ENCODE measurements at places on chromosomes 13 and 19. TPM values are rescaled to one million over a fixed set of nuclear protein-coding genes. Genes with fewer than 3 reads are reported as not detected.

SIGLEC5 gene
- not detected for total RNA-seq

C1QTNF9 gene
- total RNA-seq: not detected

DNA sequence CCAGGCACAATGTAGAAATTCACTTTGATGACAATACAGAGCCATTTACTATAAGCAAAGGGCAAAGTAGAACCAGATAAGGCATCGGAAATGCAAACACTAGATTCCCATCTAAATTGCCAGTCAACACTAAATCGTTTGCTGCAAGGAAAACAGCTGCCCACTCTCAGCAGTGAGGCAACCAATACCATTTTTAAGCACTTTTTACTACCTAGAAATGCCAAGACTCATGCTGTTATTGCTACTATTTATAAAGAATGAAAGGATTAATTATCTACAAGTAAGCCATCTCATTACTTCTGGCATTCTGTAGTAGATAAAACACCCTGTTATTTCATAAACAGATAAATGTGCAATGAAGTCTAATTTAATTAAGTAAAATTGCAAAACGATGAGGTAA, 422.0 kb downstream of the FGF14 start:
- DNase-seq: no peak

PGLYRP1 gene
- total RNA-seq: not detected

DNA sequence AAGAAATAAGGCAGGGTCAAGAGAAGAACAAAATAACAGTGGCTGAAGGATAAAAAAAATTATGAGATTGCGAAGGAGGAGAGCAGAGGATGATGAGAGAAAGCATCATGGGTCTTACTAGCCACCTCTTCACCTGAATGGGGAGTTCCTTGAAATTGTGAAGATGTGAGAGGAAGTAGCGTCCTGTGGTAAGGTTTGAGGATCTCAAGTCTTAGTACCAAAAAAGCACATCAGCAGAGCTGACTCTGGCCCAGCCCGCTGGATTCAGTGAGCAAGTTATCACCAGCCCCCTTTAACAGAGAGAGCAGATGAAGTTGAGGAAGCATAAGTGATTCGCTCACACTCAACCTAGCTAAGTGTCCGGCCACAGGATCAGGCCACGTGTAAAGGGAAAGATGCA, 61.8 kb downstream of the RXFP2 start:
- DNase-seq: no peak

CYP4F11 gene
- total RNA-seq: 0.21 TPM

- no peak for DNase-seq
Observed at GRCh38 chr13:30675717-30676116, 58.0 kb downstream of the USPL1 start.

RASGRP4 gene
- not detected for total RNA-seq

GRCh38 chr19:11279505-11280236, 16.3 kb upstream of the TSPAN16 start:
- no peak for DNase-seq

RFPL4A gene
- not detected for total RNA-seq

DNA sequence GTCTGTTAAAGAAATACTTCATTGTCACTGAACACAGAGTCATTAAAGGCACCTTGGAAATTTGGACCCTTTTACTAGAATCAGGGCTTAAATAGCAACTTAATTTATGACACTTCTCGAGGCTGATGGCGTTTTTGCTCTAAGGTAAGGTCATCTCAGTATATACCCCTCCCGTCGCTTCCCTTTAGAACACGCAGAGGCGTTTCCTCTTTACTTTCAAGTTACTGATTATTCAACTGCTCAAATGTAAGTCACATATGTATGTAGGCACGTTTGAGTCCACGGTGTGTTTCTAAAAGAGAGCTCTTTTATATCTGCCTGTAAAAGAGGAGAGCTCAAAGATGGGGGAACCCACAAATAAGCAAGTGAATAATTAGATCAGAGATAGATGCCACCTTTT, 181.5 kb downstream of the TSHZ3 start:
- no peak for DNase-seq

NR2C2AP gene
- 42.1 TPM for total RNA-seq

DNA sequence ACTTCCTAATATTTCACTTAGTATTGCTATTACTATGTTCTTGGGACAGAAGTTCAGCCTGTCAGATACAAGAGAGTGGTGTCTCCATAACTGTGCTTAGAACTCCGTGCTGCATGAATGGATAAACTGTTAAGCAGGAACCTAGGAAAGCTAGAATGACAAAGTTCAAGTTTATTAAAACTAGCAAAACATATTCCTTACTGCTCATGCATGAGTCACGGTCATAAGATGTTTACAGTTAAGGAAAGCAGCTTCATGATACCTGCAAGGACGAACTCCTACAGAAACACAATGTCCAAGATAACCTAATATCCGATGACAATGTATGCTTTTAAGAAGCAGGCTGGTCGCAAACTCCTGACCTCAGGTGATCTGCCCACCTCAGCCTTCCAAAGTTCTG, 6.0 kb upstream of the ZNF765 start:
- DNase-seq: peak; percentile 17

GRCh38 chr13:114078461-114079451, 53.7 kb downstream of the RASA3 start:
- no peak for DNase-seq

GRCh38 chr19:6318772-6319171, 14.6 kb downstream of the ACER1 start:
- DNase-seq: no peak

SLC1A6 gene
- 0.15 TPM for total RNA-seq

- DNase-seq: no peak
Observed at GRCh38 chr13:24002206-24002815, 105.0 kb upstream of the C1QTNF9B start.

TMEM190 gene
- 0.74 TPM for total RNA-seq

RYR1 gene
- total RNA-seq: 34.2 TPM

ZNF20 gene
- total RNA-seq: 4.9 TPM

UBE2L5 gene
- total RNA-seq: not detected

DNA sequence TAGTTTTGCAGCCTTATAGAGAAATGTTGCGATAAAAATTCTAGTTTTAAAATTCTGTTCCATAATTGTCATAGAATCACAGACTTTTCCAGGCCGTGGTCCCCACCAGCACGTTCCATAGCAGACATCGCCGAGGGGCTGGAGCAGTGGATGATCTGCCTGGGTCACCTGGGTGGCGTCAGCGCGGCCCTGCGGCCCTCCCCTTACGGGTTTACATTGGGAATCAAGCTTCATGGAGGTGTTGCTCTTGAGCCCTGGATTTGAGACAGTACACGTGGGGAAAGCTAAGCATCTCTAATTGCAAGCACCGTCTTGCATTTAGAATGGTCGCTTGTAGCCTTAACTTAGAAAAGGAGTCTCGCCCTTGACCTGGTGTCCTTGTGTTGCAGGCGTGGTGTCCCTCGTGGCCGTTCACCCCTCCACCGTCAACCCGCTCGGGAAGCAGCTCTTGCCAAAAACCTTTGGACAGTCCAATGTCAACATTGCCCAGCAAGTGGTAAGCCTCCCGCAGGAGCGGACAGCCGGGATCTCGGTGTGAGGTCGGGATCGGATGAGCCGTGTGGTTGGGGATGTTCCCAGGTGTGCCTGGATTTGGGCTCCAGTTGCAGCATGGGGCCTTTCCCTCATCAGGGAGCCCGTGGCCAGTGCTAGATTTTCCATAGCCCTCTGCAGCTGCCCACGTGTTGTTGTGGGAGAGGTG, 35.1 kb downstream of the ATP4B start:
- no peak for DNase-seq

DNA sequence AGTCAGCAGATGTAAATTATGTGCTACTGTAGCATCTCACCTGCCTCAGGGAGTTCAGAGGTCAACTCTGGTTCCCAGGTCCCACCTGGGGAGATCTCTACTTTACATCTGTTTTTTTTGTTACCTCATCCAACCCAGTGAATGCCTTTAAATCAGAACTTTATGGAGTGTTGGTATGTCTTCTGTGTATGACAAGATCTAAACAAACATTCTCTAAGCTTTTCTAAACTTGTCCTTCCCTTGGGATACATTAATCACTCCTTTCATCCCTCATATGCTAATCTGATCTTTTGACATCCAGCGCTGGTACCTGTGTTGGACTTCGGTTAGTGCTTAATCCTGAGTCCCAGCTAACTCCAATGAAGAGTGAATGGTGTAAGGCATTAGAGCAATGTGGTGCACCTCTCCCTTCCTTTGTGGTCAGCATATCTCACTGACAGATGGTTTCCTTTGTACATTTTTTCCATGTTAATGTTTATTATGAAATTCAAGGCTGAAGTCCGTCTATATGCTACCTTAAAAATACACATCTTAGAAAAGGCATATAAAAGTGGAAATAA, 213.4 kb downstream of the ABCC4 start:
- no peak for DNase-seq

GRCh38 chr19:34430738-34431625, 2.8 kb downstream of the UBA2 start:
- DNase-seq: peak; percentile 28

DNA sequence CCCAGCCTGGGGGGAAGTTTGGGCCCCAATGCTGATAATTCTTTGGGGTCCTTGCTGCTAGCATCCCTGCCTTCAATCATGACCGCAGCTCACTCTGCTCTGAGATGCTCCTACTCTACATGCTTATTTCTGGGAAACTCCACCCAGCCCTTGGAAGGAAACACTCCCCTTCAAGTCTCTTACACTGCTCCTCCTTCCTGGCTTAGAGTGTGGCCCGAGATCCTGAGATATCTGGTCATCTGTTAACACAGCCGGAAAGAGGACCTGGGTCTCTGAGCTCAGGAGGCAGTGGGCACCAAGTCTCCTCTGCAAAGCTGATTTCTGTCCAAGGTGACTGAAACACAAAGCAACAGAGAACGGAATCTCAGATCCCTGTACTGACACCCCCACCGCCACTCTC, 33.0 kb downstream of the CYP4F2 start:
- DNase-seq: no peak

GRCh38 chr19:3852614-3853254, 16.1 kb downstream of the ZFR2 start:
- no peak for DNase-seq

ZNF471 gene
- total RNA-seq: not detected

- DNase-seq: no peak
Observed at GRCh38 chr13:42498521-42498920, 75.4 kb upstream of the TNFSF11 start.

GRCh38 chr19:6095760-6096159, 14.5 kb downstream of the RFX2 start:
- DNase-seq: no peak

- no peak for DNase-seq
Observed at GRCh38 chr19:1284979-1285736, 515 bp upstream of the EFNA2 start.

KCNRG gene
- total RNA-seq: 0.31 TPM

SPTBN4 gene
- 1.2 TPM for total RNA-seq

GRCh38 chr19:37817180-37817981, 38.0 kb upstream of the ZNF573 start:
- DNase-seq: no peak

GRCh38 chr19:38247734-38248268, 8.4 kb downstream of the PPP1R14A start:
- no peak for DNase-seq

GRCh38 chr19:32606289-32606688, 25.3 kb downstream of the PDCD5 start:
- no peak for DNase-seq

- no peak for DNase-seq
Observed at GRCh38 chr19:11404588-11405222, 14.4 kb downstream of the RGL3 start.

DNA sequence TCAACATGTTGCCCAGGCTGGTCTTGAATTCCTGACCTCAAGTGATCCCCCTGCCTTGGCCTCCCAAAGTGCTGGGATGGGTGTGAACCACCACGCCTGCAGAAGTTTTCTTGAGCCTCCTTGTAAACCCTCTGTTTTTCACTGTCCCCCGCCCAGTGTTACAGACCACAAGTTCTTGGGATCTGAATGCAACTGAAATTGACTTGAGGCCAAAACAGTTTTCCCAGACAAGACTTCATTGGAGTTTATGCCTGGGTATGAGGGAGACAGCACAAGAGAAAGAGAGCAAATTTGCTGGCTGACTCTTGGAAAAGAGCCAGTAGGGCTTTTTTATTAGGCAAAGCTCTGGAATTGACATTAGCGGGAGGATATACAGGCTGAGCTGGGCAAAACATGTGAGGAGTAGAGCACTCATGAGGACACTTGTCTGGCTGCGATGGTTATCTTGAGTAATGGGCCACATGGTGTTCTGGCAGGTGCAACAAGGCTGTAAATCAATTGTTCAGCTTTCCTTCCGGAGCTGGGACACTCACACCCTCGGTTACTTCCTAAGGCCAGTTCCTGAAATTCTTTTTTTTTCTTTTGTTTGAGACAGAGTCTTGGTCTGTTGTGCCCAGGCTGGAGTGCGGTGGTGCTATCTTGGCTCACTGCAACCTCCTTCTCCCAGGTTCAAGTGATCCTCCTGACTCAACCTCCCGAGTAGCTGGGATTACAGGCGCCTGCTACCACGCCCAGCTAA, 12.7 kb upstream of the HNRNPL start:
- no peak for DNase-seq

DNA sequence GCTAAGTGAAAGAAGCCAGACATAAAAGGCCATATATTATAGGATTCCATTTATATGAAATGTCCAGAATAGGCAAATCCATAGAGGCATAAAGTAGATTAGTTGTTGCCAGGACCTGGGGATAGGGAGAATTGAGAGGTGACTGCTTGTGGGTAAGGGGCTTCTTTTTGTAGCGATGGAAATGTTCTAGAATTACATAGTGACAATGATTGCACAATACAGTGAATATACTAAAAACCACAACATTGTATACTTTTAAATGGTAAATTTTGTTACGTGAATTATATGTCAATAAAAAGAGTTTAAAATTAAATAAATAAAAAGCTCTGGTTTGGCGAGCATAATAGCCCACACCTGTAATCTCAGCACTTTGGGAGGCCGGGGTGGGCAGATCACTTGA, 486.8 kb downstream of the KLF12 start:
- no peak for DNase-seq

- DNase-seq: no peak
Observed at GRCh38 chr13:50229960-50230661, 214.9 kb downstream of the KCNRG start.

FPR1 gene
- not detected for total RNA-seq

DNA sequence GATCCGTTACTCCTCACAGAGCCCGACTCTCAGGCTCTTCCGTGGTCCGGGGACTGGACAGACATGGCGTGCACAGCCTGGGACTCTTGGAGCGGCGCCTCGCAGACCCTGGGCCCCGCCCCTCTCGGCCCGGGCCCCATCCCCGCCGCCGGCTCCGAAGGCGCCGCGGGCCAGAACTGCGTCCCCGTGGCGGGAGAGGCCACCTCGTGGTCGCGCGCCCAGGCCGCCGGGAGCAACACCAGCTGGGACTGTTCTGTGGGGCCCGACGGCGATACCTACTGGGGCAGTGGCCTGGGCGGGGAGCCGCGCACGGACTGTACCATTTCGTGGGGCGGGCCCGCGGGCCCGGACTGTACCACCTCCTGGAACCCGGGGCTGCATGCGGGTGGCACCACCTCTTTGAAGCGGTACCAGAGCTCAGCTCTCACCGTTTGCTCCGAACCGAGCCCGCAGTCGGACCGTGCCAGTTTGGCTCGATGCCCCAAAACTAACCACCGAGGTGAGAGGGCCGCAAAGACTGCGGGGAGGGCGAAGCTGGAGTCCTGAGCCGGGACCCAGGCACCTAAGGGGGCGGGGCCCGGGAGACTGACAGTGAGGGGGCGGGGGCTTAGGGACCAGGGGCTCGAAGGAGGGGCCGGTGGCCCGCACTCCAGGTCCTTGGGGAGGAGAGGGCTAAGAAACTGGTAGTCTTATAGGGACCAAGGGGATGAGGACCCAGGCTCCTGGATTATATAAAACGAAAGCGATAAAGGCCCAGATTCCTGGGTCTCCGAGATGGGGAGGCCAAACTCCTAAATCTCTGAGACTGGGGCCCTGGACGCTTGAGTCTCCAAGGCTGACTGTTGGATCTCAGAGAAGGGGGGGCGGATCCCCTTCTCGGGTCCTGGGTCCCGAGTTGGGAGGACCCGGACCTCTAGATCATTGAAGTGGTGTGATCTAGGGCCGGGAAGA, 2.0 kb downstream of the ETV2 start:
- peak; percentile 51 for DNase-seq

Measured in Panc1 (cell line).